ENCODE measurements at places on chromosomes 7 and 10.
A peak's percentile ranks its signal among the peaks of the same experiment; 100 is the strongest.

GRCh38 chr10:72952189-72952588 is 2.4 kb downstream of the PLA2G12B start:
- DNase-seq = no peak

DNA sequence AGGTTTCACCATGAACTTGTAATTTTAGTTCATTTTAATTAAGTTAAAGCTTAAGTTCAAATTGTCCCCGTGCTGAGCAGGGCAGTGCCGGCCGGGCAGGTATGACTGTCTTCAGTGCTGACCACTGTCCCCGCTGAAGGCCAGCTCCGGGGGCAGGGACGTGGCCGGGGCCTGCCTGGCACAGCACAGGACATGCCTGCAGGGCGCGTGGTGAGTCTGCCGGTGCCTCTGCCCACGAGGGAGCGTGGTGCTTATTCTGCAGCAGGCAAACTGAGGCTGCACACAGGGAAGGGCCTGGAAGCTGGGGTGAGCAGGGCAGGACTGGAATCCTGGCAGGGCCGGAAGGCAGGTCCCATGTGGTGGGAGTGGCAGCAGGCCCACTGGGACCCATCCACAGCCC is 9.8 kb downstream of the MICALL2 start:
- DNase-seq = no peak

GRCh38 chr7:46352004-46352954 is 431.2 kb upstream of the IGFBP3 start:
- DNase-seq = peak; percentile 82

DNA sequence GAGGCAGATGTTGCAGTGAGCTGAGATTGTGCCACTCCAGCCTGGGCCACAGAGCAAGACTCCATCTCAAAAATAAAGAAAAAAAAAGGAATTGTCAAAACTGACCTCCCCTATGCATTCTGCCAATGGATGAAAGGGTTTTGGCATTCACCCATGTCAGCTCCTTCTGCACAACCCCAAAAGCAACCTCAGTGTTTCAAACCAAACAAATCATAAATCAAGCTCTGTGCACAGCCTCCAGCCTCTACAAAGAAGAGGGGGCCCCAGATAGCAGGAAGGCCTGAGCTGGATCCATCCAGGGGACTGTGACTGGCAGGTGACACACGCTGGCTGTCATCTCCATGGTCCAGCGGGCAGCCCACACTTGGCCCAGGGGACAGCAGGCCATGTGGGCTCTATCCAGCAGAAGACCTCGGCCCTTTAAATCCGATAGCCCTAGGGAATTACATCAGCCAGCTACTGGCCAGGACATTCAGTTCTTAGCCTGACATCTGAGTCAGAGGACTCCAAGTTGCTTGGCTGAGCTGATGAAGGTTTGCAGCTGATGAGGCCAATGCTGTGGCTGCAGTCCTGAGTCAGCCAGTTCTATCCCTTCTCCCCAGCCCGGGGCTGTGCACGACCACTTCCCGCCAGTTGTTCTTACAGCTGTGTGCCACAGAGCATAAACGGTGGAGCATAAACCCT is 52.0 kb upstream of the FIGNL1 start:
- peak; percentile 68 for DNase-seq

DNA sequence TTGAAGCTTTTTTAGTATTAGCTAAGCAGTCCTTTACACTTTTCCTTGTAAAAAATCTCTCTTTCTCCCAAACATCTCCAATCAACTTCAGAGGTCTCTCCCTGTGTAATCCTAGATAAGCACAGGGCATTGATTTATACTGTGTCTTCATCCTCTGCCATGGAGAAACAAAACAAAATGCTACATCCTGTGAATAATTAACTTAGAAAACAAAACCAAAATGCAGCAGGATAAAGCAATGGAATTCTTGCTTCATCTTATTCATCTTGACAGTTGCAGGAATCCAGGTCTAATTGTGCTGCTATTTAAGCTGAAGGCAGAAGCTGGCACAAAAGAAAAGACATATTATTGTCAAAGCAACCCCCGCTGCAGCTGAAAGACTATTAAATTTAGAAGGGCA is 641.5 kb upstream of the SORCS1 start:
- DNase-seq = no peak
